ENCODE measurements at places on chromosomes 7 and 10.
A peak's percentile ranks its signal among the peaks of the same experiment; 100 is the strongest.

DNA sequence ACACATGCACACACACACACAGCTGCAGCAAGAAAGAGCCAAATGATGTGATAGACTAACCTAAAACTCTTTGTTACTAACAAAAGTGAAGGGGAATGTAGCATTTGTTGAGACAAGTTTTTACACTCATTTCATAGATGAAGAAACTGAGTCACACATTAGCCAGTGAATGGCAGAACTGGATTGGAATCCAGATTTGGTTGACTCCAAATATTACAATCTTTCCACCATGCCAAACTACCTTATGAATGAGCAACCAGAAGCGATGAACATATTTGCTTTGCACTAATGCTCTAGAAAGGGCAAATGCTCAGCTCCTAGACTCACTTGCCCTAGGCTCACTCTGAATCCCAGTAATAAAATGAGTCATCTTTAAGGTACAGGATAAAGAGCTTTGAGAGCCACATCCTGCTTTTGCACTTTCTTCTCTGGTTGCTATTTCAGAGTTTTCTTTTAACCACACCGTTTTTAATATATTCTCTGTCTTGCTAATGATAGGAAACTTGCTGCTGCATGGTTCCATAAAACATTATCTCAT lies 111.9 kb downstream of the GPAM start:
- no peak for DNase-seq

DNA sequence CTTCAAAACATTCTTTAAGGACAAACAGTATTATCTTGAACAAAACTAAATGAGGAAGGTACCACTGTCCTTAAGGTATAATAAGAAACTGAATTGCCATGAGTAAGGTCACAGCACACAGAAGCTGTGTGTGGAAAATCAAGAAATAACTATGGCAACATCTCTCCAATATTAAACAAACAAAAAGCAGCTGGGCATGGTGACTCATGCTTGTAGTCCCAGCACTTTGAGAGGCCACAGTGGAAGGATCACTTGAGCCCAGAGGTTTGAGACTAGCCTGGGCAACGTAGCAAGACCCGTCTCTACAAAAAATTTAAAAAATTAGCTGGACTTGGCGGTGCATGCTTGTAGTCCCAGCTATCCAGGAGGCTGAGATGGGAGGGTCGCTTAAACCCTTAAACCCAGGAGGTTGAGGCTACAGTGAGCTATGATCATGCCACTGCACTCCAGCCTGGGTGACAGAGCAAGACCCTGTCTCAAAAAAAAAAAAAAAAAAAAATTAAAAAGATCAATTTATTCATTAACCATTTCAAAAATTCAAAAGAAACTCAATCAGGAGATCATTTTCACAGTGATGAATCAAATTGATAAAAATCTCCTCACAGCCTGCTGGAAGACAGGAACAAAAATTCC lies 195.4 kb downstream of the SKIDA1 start:
- DNase-seq, result peak; percentile 79

- DNase-seq, result no peak
Measured at GRCh38 chr10:50545846-50546245, 77.9 kb downstream of the SGMS1 start.

- DNase-seq, result no peak
Measured at GRCh38 chr7:44110719-44111635, 6.8 kb downstream of the AEBP1 start.

- no peak for DNase-seq
Measured at GRCh38 chr7:37728747-37729146, 45.2 kb downstream of the GPR141 start.

Data from NCI-H774 (cell line).